ENCODE measurements at places on chromosomes 12 and 14. TPM values are rescaled to one million over a fixed set of nuclear protein-coding genes. Genes with fewer than 3 reads are reported as not detected.

DNA sequence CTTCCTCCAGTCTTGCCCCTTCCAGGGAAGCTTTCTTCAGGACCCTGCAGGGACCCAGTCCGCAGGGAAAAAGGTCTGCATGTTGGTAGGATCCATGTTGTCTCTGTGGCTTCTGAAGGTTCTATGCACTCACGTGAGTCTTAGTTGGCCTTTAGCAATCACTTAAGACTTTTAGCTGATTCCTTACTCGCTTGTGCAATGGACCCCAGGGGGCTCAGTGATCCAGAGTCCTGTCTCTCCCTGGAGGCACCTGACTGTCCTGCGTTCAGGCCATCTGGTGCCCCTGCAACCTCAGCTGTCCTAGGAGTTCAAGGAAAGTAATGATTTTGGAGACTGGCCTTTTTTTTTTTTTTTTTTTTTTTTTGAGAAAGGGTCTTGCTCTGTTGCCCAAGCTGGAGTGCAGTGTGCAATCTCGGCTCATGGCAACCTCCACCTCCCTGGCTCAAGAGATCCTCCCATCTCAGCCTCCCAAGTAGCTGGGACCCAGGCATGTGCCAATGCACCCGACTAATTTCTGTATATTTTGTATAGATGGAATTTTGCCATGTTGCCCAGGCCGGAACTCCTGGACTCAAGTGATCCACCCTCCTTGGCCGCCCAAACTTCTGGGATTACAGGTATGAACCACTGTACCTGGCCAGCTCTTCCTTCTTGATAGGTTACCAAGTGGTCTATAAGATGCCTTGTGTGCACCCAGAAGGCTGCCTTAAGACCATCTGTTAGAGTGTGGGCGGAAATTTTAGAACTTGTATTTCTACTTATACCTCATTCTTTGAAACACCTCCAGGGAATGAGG lies 4.6 kb downstream of the IFI27L2 start:
- H3K27me3 ChIP-seq: no peaks in the 10 kb centered on the region
- DNase-seq: no peak
- H3K36me3 ChIP-seq: no peaks in the 10 kb centered on the region
- H3K27ac ChIP-seq: no peak overlapping the region
- H3K4me3 ChIP-seq: no peak overlapping the region
- peaks cover 13% of the 10 kb centered on the region for H3K4me1 ChIP-seq

GRCh38 chr14:96095581-96096476 lies 56.7 kb downstream of the C14orf132 start:
- peaks cover 2% of the 10 kb centered on the region for H3K4me1 ChIP-seq
- no peak for DNase-seq
- H3K4me3 ChIP-seq: no peak overlapping the region
- H3K36me3 ChIP-seq: no peaks in the 10 kb centered on the region
- no peaks in the 10 kb centered on the region for H3K27me3 ChIP-seq
- no peak overlapping the region for H3K27ac ChIP-seq

GRCh38 chr12:89918172-89918846 lies 209.7 kb upstream of the ATP2B1 start:
- no peaks in the 10 kb centered on the region for H3K4me1 ChIP-seq
- H3K36me3 ChIP-seq: no peaks in the 10 kb centered on the region
- H3K27me3 ChIP-seq: no peaks in the 10 kb centered on the region
- no peak overlapping the region for H3K27ac ChIP-seq
- H3K4me3 ChIP-seq: no peak overlapping the region
- no peak for DNase-seq

DNA sequence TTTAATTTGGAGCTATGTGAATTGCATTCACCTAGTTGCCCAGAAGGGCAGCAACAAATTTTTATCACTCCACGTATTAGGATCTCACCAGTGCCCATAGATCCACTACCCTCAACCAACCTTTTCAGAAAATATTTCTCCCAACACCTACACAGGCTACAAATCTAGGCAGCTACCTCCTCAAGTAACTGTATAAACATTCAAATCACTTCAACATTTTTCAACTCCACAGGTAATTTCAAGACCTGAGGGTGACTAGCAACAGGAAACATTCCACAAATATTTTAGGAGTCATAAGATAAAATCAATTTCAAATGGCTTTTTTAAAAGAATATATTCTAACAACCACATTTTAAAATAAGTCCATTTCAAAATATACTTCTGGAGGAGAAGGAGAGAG lies 12.9 kb downstream of the PHLDA1 start:
- DNase-seq: no peak
- H3K27ac ChIP-seq: no peak overlapping the region
- H3K4me1 ChIP-seq: peaks cover 26% of the 10 kb centered on the region
- no peak overlapping the region for H3K4me3 ChIP-seq
- no peaks in the 10 kb centered on the region for H3K36me3 ChIP-seq

DNA sequence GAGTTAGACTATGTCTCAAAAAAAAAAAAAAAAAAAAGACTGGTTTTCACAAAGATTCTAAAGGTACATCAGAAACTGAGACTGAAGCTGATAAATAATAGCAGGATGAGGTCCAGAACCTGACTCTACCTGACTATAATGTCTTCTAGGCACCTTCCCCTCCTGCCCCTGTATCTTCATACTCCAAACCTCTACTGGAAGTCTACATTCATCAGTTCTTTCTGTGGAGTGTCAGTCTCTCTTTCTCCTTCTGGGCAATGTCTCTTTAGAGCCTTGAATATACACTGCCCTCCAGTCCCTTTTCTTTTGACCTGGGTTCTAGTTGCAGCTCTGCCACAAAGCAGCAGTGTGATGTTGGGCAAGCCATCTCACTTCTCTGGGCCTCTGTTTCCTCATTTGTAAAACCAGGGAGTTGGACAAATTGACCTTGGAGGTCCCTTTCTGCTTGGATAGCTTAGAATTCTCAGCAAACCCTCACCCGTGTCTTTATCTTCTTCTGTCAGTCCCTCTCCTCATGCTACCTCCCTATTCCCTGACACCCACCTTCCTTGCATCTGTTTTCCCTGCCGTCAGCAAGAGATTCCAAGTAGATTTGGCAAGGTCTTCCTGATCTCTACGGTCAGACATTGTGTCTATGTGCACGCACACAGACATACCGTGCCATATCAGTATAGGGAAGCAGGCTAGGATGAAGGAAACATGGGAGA lies 4.3 kb downstream of the NFE2 start:
- H3K27ac ChIP-seq: no peak overlapping the region
- H3K27me3 ChIP-seq: peaks cover 20% of the 10 kb centered on the region
- no peak for DNase-seq
- H3K4me3 ChIP-seq: no peak overlapping the region
- peaks cover 22% of the 10 kb centered on the region for H3K4me1 ChIP-seq

- no peak overlapping the region for H3K4me3 ChIP-seq
- H3K27me3 ChIP-seq: no peaks in the 10 kb centered on the region
- H3K4me1 ChIP-seq: no peaks in the 10 kb centered on the region
- no peak overlapping the region for H3K27ac ChIP-seq
Measured at GRCh38 chr12:33586576-33586975, 147.0 kb upstream of the SYT10 start.

DNA sequence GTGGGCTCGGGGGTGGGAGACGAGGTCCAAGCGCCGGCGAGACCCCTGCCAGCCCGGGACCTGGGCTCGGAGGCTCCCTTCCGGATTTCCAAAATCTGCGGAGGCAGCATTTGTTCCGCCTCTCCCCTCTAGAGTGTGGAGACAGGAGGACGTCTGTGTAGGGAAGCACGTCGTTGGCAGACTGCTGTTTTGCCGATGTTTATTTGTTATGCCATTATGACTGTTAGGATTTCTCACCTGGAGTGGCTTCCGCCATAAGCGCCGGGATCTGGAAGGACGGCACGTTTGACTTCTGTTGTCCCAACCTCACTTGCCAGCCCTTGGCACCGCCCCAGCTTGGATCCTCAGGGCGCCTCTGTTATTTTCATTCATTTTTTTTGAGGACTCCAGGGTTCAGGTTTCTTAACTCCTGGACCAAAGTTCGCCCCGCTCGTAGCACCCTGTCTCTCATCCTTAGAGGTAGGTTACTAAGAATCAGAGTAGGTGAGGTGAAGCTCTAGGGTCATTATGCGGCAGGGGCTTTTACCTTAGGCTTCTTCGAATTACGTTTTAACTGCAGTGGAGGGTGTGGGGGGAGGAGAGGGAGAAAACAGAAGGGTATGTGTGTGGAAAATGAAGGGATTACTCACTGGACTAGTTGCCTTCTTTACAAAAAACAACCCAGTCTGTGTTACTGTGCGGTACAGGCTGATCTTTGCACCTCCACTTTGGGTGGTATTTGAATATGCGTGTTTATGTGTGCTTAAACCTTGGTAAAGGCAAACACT lies 547 bp upstream of the PYGL start:
- H3K27ac ChIP-seq: no peak overlapping the region
- DNase-seq: no peak
- peaks cover 17% of the 10 kb centered on the region for H3K4me1 ChIP-seq
- no peaks in the 10 kb centered on the region for H3K36me3 ChIP-seq

DNA sequence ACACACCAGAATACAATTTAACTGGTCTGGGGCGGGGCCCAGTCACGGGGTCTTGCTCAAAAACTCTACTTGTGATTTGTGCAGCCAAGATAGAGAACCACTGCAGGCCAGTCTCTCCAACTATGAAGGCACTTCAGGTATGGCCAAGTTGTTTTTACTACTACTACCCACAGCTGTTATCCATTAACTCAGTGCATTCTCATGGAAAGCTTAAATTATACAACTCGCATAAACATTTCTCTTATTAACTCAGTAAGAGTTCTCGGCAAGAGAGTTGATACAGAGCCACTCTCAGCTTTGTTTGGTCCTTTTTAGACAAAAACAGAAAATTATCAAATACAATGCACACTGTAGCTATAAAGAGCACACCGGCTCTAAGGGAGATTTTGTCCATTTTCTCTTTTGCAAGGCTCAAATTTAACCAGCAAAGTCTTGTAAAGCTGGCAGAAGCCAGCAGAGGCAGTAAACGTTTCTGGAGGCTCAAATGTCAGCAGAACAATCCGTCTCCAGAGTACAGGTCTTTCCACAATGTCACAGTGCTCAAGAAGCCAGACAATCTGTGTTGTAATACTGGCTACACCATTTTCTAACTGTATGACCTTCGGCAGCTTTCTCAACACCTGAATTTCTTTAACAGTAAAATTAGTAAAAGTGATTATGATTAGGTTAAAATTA lies 85.9 kb downstream of the PTGER2 start:
- no peak overlapping the region for H3K27ac ChIP-seq
- H3K36me3 ChIP-seq: no peaks in the 10 kb centered on the region
- no peak for DNase-seq
- no peaks in the 10 kb centered on the region for H3K27me3 ChIP-seq
- H3K4me1 ChIP-seq: peaks cover 36% of the 10 kb centered on the region

GRCh38 chr12:128857133-128857763 lies 4.0 kb downstream of the GLT1D1 start:
- peak; percentile 49 for DNase-seq
- no peaks in the 10 kb centered on the region for H3K36me3 ChIP-seq
- no peaks in the 10 kb centered on the region for H3K4me1 ChIP-seq
- no peak overlapping the region for H3K27ac ChIP-seq
- no peak overlapping the region for H3K4me3 ChIP-seq

GRCh38 chr12:108175310-108175709 lies 46.2 kb downstream of the WSCD2 start:
- no peaks in the 10 kb centered on the region for H3K4me1 ChIP-seq
- DNase-seq: peak; percentile 4
- no peaks in the 10 kb centered on the region for H3K36me3 ChIP-seq
- H3K27me3 ChIP-seq: peaks cover 3% of the 10 kb centered on the region
- no peak overlapping the region for H3K27ac ChIP-seq
- no peak overlapping the region for H3K4me3 ChIP-seq

GRCh38 chr14:64465831-64466554 lies 694 bp downstream of the AKAP5 start:
- peaks cover 12% of the 10 kb centered on the region for H3K4me1 ChIP-seq
- no peak overlapping the region for H3K27ac ChIP-seq
- peaks cover 2% of the 10 kb centered on the region for H3K36me3 ChIP-seq
- peak overlapping the region; percentile 70 for H3K4me3 ChIP-seq

- H3K27me3 ChIP-seq: no peaks in the 10 kb centered on the region
- no peaks in the 10 kb centered on the region for H3K36me3 ChIP-seq
- DNase-seq: no peak
- no peaks in the 10 kb centered on the region for H3K4me1 ChIP-seq
- no peak overlapping the region for H3K27ac ChIP-seq
- no peak overlapping the region for H3K4me3 ChIP-seq
Measured at GRCh38 chr14:31893221-31893757, 183.8 kb upstream of the ARHGAP5 start.

DNA sequence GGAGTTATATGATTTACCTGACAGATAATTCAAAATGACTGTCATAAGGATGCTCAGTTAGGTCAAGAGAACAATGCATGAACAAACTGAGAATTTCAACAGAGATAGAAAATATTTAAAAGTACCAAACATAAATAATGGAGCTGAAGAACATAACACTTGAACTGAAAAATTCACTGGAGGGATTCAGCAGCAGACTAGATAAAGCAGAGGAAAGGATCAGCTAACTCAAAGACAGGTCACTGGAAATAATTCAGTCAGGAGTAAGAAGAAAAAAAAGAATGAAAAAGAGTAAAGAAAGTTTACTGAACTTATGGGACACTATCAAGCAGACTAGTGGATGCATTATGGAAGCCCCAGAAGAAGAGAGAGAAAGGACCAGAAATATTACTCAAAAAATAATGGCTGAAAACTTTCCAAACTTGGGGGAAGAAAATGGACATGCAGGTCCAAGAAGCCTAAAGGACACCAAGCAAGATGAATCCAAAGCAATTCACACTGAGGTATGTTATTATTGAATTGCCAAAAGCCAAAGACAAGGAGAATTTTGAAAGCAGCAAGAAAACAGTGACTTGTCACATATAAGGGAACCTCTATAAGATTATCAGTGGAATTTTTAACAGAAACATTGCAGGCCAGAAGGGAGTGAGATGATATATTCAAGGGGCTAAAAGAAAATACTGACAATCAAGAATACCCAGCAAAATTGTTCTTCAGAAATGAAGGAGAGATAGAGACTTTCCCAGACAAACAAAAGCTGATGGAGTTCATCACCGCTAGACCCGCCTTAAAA lies 78.7 kb downstream of the GCH1 start:
- H3K36me3 ChIP-seq: no peaks in the 10 kb centered on the region
- no peaks in the 10 kb centered on the region for H3K4me1 ChIP-seq
- H3K27ac ChIP-seq: no peak overlapping the region

DNA sequence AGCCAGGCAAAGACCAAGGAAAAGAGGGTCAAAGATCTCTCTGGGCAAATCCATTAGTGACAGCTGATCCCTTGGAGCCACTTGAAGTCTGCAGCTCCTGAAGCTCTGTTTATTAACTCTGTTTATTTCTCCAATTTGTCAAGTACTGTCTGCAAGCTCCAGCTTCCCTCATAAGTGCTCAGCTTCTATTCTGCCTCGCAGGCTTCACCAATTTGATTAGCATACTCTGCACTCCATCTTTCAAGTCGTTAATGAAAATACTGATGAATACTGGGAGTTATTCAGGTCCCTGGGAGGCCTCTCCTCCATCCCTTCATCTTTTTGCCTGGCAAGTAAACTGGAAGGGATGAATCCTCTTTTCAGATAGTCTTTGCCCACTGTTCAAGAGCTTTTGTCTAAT lies 54.3 kb downstream of the TTC9 start:
- H3K36me3 ChIP-seq: no peaks in the 10 kb centered on the region
- no peak overlapping the region for H3K4me3 ChIP-seq

The MANSC4 gene
- total RNA-seq: not detected

The WNT1 gene
- 1.8 TPM for total RNA-seq

The FRMD6 gene
- total RNA-seq: 1.4 TPM

The KLHL33 gene
- 0.19 TPM for total RNA-seq

All from CD4-positive, alpha-beta T cell (primary cell).